ENCODE measurements at places on chromosomes 7 and 10. TPM values are rescaled to one million over a fixed set of nuclear protein-coding genes. Genes with fewer than 3 reads are reported as not detected.
A peak's percentile ranks its signal among the peaks of the same experiment; 100 is the strongest.

The CUZD1 gene
- not detected for total RNA-seq

- DNase-seq, result no peak
Measured at GRCh38 chr10:131930586-131931330, 29.9 kb downstream of the PPP2R2D start.

GRCh38 chr10:124386186-124387077, 32.3 kb downstream of the OAT start:
- peak; percentile 29 for DNase-seq

- DNase-seq, result no peak
Measured at GRCh38 chr10:31602541-31603234, 283.7 kb downstream of the ZEB1 start.

Measured in progenitor cell of endocrine pancreas (in vitro differentiated cells).